ENCODE measurements at places on chromosomes 3 and 15.

DNA sequence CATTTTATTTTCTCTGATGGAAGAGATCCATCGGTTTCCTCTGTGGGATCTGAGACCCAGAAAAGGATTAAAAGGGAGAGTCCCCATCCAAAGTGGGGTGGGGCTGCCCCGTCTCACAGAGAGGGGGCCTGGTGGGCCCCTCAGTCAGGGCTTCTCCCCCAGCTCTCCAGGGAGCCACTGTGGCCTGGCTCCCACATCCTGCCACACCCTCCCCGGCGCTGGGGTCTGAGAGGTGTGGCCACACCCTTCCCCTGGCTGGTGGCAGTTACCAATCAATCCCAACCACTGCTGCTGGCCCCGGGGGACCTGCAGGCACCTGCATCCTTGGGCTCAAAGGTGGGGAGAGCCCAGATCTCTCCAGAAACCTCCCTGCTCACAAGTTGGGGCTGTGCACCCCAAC lies 161.8 kb upstream of the IQSEC1 start:
- no peak for DNase-seq

DNA sequence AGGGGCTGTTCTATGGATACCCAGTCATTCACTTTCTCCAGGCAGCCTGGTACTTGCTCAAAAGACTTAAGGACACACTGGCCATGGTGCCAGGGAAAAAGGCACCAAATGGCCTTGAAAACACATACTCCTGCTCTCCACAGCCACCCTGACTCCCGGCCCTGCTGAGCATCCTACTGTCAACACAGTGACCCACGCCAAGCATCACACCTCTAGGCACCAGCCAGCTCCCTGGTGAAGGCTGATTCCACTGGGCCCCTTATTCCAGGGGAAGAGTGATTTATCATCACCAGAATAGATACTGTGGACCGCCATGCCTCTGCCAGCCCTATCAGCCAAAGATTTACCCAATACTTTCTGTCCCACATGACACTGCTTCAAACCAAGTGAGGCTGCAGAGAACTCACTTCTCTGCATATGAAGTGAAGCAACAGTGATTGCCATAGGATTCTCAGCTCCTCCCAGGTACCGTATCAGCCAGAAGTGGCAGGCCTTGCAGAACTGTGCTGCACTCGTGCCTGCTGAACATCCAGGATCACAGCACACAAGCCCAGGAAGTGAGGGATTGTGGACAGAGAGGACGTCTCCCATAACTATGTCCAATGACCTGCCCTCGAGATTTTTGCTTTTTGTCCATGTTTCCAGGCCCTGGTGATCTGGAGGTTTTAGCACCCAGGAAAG lies 63.7 kb downstream of the WHAMM start:
- no peak for DNase-seq

GRCh38 chr3:30044515-30044914 lies 561.9 kb upstream of the TGFBR2 start:
- no peak for DNase-seq

DNA sequence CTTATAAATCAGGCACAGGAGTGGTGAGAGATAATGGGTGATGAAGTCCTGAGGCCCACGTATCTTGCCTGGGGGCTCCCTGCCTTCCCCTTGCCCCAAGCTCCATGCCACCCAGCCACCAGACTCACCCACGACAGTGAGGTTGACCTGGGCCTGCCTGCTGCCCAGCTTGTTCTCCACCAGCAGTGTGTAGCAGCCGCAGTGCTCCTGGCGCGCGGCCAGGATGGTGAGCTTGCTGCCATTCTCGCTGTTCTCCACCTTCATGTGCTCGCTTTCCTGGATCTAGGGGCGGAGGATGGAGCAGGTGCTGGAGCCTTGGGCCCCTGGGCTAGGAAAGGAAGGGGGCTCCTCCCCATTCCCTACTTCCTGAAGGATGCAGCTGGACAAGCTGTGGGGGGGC lies 79.1 kb upstream of the HACD2 start:
- no peak for DNase-seq

GRCh38 chr3:113269661-113270060 lies 58.3 kb downstream of the BOC start:
- DNase-seq, result no peak

DNA sequence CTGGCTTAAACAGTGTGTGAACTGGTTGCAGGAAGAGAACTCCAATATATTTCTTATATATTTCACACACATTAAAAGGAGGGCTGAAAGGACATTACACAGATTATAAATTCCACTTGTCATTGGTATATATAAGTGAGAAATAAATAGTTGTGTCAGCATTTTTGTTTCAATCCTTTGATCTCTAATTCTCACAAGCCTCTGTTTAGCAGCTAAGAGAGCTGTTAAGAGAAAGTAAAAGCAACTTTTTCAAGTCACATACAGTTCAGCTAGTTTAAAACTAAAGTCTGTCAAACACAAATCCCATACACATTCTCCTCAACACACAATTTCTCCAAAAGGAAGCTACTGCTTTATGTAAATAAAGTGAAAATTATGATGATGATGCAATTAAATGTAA lies 70.5 kb upstream of the CCDC39 start:
- no peak for DNase-seq
